ELR (cell line): ENCODE measurements at places on chromosomes 6 and 20.
A peak's percentile ranks its signal among the peaks of the same experiment; 100 is the strongest.

GRCh38 chr6:152863618-152864326 is 113.2 kb downstream of the VIP start:
- DNase-seq: peak; percentile 70

DNA sequence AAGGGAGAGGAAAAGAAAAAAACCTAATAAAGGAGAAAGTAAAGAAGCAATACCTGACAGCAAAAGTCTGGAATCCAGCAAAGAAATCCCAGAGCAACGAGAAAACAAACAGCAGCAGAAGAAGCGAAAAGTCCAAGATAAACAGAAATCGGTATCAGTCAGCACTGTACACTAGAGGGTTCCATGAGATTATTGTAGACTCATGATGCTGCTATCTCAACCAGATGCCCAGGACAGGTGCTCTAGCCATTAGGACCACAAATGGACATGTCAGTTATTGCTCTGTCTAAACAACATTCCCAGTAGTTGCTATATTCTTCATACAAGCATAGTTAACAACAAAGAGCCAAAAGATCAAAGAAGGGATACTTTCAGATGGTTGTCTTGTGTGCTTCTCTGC is 70.8 kb upstream of the RNF146 start:
- DNase-seq: no peak

GRCh38 chr6:106574741-106575458 is 54.4 kb downstream of the RTN4IP1 start:
- peak; percentile 80 for DNase-seq

DNA sequence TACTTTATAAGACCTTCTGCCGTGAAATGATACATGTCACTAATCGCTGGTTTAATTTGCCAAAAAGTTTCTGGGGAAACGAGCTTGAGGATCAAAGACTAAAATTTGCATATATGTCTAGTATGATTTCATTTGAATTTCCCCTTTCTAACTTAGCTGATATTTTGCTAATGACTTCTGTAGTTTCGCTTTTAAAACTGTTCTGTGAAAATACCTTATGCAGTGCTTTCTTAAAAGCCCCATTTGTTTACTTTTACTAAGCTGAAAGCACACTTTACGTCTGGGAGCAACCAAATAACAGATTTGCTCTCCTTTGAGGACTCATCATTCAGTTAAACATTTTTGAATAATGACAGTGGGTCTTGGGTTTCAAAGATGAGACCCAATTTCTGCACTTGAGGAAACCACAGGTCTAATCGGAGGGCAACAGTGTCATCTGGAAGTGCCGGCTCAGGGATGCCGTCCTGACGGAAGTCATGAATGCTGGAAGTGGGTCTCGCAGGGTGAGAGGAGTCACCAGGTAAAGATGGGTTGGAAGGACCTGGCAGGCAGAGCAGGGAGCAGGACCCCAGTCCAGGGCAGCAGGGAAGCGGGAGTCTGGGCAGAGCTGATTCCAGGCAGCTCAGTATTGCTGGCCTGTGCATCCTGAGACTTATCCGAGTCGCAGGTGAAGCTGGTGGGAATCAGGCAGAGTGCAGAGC is 33.2 kb downstream of the PLEKHG1 start:
- no peak for DNase-seq

- peak; percentile 77 for DNase-seq
These were observed 60.3 kb downstream of the VTA1 start for GRCh38 chr6:142207265-142207877.

DNA sequence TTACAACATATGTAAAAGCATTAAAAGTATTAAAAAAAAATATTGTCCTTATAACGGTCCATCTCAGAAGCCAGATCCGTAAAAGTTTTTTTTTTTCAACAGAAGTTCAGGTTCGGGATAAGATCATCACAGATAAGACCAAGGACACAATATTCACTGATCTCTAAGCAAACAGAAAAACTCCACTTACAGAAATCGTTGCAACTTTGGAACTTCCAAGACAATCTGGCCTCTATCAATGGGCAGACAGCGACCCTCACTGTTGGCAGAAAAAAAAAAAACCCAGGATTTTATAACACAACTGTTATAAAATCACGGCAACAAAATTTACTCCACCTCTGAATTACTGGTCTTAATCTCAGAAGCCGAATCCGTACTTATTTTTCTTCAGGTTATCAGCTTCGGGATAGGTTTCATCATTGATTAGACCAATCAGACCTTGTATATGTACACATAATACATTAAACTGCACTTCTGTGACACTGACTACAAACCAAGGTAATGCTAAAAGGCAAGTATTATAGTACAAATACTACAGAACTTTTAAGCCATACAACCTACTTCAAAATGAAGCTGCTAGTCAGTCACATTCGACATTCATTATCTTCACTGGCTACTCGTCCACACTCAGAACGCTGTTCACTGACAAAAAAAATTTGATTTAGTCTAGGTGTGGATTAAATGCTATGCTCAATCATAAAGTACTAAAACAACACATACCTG is 34.7 kb upstream of the SYNCRIP start:
- DNase-seq: peak; percentile 35

GRCh38 chr6:26421259-26422144 is 18.8 kb upstream of the BTN3A3 start:
- DNase-seq: peak; percentile 95

GRCh38 chr20:23419995-23420901 is 1.0 kb downstream of the NAPB start:
- DNase-seq: peak; percentile 57

GRCh38 chr6:28282926-28283325 is 1.6 kb downstream of the PGBD1 start:
- DNase-seq: peak; percentile 15

- DNase-seq: no peak
These were observed 118.1 kb downstream of the TOX2 start for GRCh38 chr20:44032583-44033331.

- no peak for DNase-seq
These were observed 64.7 kb downstream of the SAMD3 start for GRCh38 chr6:130158056-130158455.

DNA sequence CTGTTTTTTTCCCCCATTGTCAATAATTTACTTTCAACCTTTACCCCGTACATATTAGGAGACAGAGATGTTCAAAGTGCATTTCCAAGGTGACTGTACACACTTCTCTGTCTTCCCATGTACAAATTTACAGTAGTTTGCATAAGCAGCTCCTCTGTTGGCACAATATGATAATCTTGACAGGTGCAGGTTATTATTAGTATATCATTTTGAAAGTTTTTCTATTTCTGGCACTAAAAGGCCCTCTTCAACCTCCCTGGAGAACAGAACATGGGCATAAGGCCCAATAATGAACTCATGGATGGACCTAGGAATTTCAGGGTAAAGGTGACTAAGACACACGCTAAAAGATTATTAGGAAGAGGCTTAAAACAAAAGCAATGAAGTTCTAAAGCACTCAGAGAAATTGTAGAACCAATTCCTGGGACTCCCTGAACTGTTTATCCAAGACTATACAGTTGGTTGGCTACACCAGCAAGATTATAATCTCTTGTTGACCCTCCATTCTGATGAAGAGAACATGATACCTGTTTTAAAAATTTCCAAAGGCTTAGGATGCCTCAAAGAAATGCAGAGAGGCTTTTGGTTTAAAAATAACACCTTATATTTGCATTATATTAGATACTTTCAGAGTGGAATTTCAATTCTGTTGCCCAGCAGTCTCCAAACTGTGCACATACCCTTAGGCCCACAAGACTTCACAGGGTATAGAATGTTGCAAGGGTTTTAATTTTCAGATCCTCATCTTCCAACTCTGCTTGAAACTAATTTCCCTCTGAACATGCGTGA is 1.1 kb downstream of the AIG1 start:
- peak; percentile 23 for DNase-seq

- DNase-seq: no peak
These were observed 103.8 kb upstream of the PLCB4 start for GRCh38 chr20:8964959-8965562.

GRCh38 chr6:66926060-66926459 is 1219.0 kb upstream of the EYS start:
- peak; percentile 9 for DNase-seq

- peak; percentile 18 for DNase-seq
These were observed 46.7 kb downstream of the DOP1A start for GRCh38 chr6:83114164-83114563.

DNA sequence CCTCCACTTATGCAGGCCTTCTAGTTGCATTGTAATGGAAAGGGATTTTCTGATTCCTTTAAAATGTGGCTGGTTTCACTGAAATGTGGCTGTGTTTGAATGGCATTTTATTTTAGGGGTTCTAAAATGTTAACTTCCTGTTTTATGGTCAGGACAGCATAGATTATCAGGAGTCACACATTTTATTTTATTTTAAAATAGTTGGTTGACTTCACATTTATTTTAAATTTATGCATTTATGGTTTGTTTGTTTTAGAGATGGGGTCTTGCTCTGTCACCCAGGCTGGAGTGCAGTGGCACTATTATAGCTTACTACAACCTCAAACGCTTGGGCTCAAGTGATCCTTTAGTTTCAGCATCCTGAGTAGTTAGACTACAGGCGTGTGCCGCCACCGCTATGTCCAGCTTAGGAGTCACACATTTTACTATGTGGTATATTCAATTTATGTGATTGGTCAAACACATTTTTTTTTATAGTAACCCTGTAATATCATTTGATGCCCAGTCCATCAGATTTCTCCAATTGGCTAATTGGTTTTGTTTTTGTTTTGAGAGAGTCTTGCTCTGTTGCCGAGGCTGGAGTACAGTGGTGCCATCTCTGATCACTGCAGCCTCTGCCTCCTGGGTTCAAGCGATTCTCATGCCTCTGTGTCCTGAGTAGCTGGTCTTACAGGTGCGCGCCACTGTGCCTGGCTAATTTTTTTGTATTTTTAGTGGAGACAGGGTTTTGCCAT is 2.3 kb downstream of the DTD1 start:
- DNase-seq: no peak

DNA sequence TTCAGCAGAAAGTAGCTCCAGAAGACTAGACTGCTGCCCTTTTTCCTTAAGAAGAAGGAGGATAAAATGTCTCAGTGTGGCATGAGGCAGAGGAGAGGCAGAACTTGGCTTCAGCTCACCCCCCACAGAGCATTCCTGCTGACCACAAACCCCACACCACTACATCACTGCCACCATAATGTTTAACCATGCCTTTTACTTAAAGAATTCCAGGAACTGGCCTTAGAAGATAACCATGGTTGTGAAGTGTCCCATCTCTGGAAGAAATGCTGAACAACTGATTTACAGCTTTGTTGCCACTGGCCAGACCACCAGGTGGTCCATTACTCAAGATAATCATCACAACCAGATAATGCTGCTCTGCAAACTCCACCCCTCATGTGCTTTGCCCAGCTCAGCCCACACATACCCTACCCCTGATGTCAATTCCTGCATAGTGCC is 154.1 kb downstream of the CD24 start:
- DNase-seq: peak; percentile 48

DNA sequence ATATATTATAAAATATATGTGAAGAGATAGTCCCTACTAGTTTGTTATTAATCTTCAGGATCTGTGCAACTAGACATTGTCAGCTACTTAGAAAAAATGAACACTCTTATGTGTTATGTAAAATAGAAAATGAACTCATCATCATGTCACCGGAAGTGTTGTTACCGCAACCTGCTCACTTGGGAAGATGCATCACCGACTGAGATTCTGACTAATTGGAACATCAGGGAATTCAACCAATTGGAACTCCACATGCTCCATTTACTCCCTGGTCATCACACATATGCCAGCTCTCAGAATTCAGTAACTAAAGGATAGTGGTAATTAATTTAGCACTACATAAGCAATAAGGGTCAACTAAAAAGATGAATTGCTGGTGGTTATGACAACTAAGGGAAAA is 16.7 kb upstream of the B3GAT2 start:
- DNase-seq: peak; percentile 72

GRCh38 chr6:33142501-33143070 is 49.7 kb downstream of the COL11A2 start:
- no peak for DNase-seq

GRCh38 chr6:140581601-140582000 is 1207.2 kb upstream of the CITED2 start:
- DNase-seq: no peak

DNA sequence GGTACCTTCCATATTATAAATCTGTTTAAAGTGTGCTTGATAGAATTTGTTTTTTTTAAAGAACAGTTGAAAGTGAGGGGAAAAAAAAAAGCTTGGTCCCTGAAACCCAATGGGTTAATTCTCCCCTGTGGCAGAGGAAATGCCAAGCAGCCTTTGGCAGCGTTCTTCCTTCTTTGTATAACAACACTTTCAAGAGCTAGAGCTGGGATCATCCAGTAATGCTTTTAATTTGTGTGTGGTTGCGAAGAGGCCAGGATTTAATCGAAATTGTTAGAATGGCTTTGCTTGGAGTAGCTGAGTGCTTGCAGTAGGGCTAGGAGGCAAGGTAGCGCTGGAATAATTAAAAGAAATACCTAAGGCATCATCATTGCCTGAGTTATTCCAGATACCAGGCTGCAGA is 692.0 kb downstream of the DHX35 start:
- DNase-seq: no peak

DNA sequence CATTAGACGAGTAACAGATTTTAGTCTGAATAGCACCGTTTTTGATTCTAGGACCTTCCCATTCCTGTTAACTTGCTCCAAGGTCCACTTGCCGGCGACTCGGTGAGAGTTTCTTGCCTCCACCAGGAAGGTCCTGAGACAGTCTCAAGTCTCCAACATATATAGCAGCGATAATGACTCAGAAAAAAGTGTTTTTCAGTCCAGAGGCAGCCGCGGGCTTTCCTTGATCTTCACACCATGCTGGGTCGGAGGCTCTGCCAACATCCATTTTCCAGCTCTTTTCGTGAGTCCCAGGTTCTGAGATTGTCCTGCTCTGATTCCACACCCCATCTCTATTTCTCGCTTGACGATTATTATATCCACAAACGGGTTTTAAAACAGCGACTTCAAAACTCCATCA is 170.5 kb downstream of the GPX5 start:
- DNase-seq: peak; percentile 53

DNA sequence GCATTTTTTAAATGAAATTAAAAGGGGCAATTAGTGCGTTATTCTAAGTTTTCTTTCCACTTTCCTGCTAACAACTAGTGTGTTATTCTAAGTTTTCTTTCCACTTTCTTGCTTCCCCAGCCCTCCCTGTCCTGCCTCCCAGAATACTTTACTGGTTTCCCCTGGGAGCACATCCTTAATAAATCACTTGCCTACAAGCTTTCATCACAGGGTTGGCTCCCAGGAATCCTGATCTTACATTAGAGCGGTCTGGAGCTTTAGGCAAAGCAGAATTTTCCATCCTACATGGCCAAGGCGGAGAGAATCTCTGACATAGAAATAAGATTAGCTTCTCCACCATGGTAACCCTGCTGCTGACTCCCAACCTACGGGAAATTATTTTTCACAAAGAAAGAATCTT is 150.4 kb downstream of the BFSP1 start:
- no peak for DNase-seq

- no peak for DNase-seq
These were observed 28.6 kb downstream of the PMEPA1 start for GRCh38 chr20:57680934-57681914.

- DNase-seq: peak; percentile 65
These were observed 394.4 kb upstream of the CDH4 start for GRCh38 chr20:60857708-60858107.
